ENCODE measurements at places on chromosomes 1 and 21.

GRCh38 chr1:38326135-38326534 is 279.5 kb upstream of the POU3F1 start:
- DNase-seq, result no peak

- DNase-seq, result no peak
Observed at GRCh38 chr21:33651965-33652680, 9.8 kb downstream of the ITSN1 start.

GRCh38 chr1:60589916-60590315 is 492.4 kb upstream of the NFIA start:
- DNase-seq, result no peak

- no peak for DNase-seq
Observed at GRCh38 chr1:118940957-118941356, 47.2 kb downstream of the TBX15 start.

DNA sequence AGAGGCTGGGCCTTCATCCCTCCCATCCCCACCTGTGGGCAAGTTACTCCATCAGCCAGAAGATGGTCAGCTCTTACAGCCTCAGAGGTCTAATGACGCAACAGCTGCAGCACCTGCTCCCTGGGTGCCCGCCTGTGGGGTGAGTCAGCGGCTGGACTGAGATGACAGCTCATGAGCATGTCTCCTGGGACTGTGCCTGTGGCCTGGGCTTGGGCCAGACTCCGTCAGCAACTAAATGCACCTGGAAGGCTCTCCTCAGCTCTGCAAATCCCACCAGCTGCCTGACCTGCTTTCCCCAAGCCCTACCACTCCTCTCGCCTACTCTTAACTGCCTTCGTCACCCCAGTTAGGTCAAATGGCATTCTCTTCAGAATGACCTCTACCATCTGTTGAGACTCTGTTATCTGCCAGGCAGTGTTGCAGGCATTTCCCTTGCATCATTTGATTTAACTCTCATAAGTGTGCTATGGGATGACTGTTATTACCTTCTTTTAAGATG is 47.7 kb downstream of the ETS2 start:
- peak; percentile 73 for DNase-seq

GRCh38 chr21:21688889-21689288 is 690.7 kb downstream of the NCAM2 start:
- no peak for DNase-seq

DNA sequence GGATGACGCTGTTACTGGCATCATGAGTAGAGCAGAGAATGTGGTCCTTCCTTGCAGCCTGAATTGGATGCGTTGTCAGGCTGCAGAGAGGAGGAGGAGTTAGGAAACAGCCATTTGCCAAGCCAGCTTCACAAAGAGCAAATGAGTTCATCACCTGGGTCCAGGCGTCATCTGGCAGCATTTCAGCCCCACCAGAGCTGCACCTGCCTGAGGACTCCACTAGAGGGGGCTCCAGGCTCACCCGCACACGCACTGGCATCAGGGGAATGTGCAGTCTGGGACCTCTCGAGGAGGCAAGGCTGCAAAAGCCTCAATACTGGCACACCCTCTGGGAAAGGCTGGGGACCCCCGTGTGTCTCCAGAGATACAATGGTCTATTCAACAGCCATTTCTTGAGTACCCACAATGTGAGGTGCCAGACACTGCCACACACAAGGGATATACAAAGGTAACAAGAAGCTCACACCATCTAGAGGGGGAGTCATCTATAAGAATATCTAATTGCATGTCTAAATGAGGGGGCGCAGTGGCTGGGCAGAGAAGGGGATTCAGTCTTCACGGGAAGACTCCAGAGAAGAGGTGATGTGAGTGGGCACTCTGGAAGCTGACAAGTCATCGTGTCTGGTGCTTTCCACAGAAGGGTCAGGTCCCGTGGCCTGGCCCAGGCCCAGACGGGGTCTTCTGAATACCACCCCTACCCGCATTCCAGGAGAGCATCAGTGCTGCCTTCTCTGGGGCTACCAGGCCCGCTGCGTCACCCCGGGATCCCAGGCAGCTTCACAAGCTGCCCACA is 53.5 kb upstream of the CNTN2 start:
- DNase-seq, result peak; percentile 58

DNA sequence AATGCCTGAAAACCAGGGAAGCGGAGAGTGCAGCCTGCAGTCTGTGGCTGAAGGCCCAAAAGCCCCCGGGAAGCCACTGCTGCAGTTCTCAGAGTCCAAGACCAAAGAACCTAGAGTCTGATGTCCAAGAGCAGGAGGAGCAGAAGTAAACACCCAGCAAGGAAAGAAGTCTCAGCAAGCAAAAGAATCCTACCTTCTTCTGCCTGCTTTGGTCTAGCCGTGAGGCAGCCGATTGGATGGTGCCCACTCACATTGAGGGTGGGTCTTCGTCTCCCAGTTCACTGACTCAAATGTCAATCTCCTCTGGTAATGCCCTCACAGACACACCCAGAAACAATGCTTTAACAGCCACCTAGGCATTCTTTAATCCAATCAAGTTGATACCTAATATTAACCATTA is 217.5 kb downstream of the PLA2G4A start:
- DNase-seq, result no peak

- DNase-seq, result no peak
Observed at GRCh38 chr1:60600532-60600931, 481.8 kb upstream of the NFIA start.

DNA sequence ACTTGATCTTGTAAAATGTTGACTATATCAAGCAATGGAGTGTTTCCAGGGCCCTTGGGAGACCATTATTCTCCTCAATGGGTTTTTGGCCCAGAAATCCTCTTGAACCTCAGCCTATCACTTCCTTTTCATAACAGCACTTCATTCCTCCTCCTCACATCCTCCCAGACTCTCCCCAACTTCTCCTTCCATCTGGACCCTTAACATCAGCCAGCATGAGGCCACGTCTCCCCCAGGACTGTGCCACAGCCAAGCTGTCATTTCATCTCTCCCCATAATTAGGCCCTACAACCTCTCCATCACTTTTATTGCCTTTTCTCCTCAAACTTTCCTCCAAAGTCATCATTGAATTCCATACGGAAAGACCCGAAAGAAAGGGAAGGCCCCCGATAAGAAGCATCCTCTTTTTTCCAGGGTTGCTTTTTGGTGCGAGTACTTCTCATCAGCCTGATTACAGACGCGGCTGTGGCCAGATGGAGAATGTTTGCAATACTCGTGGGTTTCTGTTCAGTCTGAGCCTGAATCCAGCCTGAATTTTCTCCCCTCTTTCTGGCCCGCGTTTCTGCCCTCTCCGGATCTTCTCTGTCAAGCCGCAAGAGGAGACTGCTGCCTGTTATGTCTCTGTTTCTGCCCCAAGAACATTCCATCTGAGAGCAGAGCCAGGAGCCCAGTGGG is 52.7 kb upstream of the SLC25A33 start:
- DNase-seq, result no peak

DNA sequence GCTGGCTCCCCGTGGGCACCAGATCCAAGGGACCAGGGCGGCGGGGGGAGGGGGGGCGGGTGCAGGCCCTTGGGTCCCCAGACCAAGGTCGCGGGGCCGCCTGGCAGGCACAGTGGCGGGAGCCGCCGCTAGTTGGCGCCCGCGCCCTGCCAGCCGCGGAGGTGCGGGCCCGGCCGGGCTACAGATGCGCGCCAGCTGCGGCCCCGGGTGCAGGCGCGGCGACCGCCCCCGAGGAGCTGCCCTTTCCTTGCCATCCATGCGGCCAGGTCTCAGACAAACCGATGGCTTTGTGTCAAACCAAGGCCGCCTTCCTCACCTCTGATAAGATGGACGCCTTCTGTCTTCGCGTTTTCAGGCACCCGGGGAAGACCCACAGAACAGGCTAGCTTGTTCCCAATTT is 2.2 kb upstream of the RUNX3 start:
- peak; percentile 28 for DNase-seq

GRCh38 chr1:61226791-61227567 is 144.6 kb downstream of the NFIA start:
- DNase-seq, result peak; percentile 54

GRCh38 chr21:45073301-45074047 is 906 bp upstream of the ADARB1 start:
- DNase-seq, result no peak

- peak; percentile 96 for DNase-seq
Observed at GRCh38 chr1:118116909-118117308, 68.1 kb downstream of the SPAG17 start.

DNA sequence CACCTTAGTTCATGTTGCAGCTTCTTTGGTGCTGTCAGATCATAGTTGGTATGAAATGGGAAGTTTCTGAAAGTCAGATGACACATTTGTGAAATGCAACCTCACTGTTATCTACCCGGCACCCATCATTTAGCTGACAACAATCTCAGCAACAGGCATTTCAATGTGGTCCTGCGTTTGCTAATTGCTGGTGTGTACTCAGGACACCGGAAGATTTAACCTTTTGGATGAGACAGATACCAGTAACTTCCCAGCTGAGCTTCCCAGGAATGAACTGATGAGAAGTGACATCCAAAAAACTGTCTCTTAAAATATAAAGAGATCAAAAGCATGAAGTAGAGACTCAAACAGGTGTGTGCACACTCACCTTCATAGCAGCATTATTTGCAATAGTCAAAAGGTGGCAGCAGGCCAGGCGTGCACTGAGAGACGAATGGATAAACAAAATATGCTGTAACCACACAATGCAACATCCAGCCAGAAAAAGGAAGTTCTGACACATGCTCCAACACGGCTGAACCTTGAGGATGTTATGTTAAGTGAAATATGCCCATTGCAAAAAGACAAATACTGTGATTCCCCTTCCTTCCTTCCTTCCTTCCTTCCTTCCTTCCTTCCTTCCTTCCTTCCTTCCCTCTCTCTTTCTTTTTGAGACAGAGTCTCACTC is 7.9 kb upstream of the CLDN14 start:
- DNase-seq, result peak; percentile 78

DNA sequence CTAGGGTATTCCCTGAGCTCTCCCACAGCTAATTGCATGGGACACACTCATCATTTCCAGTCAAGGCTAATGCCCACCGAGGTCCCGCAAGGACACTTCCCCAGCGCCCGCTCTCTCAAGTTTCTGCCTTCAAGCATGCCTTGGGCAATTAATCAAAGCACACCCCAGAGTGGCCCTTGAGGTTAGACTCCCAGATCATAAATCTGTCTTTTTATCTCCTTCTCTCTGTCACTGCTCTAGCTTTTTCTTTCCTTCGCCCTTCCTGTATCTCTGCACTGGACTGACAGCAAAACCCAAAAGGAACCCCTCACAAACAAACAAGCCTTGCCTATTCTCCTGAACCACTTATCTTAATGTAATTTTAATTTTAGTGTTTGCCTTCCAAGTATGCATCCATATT is 7.9 kb upstream of the EXOSC10 start:
- no peak for DNase-seq

DNA sequence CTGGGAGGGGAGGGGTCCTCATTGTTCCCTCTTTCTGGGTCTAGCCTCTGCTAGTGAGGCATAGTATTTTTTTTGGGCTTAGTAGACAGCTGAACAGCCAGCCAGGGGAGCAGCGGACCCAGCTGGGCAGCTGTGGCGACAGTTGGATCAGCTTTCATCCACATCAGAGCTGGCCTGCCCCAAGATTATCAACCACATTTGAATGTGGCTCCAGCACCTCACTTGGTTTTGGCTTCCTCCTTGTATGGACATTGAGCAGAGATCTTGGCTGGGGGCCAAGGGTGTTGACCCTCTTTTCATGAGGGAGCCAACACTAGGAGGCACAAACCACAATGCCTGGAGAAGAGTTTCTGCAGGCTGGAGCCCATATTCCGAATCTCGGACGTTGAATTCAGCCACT is 25.0 kb downstream of the WNT4 start:
- DNase-seq, result no peak
